ENCODE measurements at places on chromosomes 6 and 20. TPM values are rescaled to one million over a fixed set of nuclear protein-coding genes. Genes with fewer than 3 reads are reported as not detected.

GSTA3 gene
- total RNA-seq, result not detected

CRISP2 gene
- not detected for total RNA-seq

FOXF2 gene
- not detected for total RNA-seq

ANKRD66 gene
- total RNA-seq, result not detected

ESR1 gene
- total RNA-seq, result 0.15 TPM

TAAR2 gene
- not detected for total RNA-seq

BPI gene
- not detected for total RNA-seq

ZC2HC1B gene
- not detected for total RNA-seq

TNXB gene
- 4.9 TPM for total RNA-seq

LCA5 gene
- total RNA-seq, result 0.16 TPM

EBF4 gene
- total RNA-seq, result 0.66 TPM

RSPH9 gene
- not detected for total RNA-seq

CDH22 gene
- total RNA-seq, result not detected

CDSN gene
- not detected for total RNA-seq

C20orf202 gene
- not detected for total RNA-seq

NELFCD gene
- total RNA-seq, result 108 TPM

PKIB gene
- not detected for total RNA-seq

HUS1B gene
- total RNA-seq, result 1.1 TPM

RIPOR3 gene
- not detected for total RNA-seq

SLC2A4RG gene
- 40.6 TPM for total RNA-seq

GTSF1L gene
- not detected for total RNA-seq

OOEP gene
- total RNA-seq, result 0.47 TPM

STMND1 gene
- 0.40 TPM for total RNA-seq

RRP36 gene
- total RNA-seq, result 114 TPM

CALHM6 gene
- total RNA-seq, result 1.7 TPM

MATN4 gene
- total RNA-seq, result not detected

CCDC170 gene
- not detected for total RNA-seq

HINT3 gene
- total RNA-seq, result 12.8 TPM

TMEM14B gene
- total RNA-seq, result 85.1 TPM
